Ascending aorta (tissue), 2 donors: ENCODE measurements at places on chromosomes 3 and 15.

- no peak for DNase-seq
Observed at GRCh38 chr3:168620854-168621253, 525.1 kb upstream of the GOLIM4 start.

DNA sequence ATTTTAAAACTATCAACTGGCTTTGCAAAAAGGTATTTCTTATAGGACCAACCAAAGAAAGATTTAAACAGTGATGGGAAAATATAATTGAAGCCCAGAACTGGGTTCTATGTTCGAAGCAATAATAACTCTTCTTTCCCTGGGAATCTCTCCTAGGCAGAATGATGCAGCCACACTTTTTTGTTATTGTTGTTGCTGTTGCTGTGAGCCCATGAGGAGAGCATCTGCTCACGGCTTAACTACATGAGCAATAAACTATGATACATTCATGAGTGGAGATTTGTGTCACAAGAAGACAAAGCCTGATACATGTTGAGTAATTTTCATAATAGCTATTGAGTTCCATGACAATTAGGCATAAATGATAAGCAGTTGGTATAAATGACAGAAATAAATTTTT is 80.5 kb downstream of the CRTC3 start:
- DNase-seq = no peak

GRCh38 chr3:118101891-118102290 is 932.8 kb downstream of the IGSF11 start:
- DNase-seq = no peak

GRCh38 chr15:29788433-29789034 is 33.7 kb downstream of the TJP1 start:
- no peak for DNase-seq

DNA sequence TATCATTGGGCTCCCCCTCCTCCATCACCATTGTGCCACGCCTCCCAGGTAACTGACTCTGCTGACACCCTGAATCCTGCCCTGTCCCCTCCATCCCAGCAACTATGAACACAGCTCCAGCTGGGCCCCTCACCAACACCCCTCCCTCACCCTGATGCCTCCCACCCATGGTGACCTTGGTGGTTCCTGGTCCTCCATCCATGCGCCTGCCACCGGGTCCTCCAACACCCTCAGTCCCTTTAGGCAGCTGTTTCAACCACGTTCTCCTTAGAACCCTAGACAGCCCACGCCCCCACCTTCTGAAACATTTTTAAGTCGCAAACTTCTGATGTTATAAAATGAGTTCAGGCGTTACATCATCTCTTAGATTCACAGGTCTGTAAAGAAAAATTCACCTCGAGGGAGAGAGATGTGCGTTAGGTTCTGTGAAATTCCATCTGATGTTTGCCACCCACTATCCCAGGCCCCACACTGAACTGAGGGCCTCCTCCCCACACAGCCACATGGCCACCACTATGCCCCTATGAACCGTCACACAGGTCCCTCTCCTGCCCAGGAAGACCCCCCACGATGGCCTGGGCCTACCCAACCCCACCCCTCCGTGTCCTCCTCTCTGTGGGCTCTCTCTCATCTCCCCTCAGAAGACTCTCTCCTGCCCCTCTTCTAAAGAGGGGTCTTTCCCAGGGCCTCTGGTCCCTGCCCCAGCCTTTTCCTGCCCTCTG is 29.8 kb downstream of the PCSK6 start:
- peak; percentile 2 for DNase-seq

- no peak for DNase-seq
Observed at GRCh38 chr15:88818920-88819319, 15.7 kb downstream of the ACAN start.

DNA sequence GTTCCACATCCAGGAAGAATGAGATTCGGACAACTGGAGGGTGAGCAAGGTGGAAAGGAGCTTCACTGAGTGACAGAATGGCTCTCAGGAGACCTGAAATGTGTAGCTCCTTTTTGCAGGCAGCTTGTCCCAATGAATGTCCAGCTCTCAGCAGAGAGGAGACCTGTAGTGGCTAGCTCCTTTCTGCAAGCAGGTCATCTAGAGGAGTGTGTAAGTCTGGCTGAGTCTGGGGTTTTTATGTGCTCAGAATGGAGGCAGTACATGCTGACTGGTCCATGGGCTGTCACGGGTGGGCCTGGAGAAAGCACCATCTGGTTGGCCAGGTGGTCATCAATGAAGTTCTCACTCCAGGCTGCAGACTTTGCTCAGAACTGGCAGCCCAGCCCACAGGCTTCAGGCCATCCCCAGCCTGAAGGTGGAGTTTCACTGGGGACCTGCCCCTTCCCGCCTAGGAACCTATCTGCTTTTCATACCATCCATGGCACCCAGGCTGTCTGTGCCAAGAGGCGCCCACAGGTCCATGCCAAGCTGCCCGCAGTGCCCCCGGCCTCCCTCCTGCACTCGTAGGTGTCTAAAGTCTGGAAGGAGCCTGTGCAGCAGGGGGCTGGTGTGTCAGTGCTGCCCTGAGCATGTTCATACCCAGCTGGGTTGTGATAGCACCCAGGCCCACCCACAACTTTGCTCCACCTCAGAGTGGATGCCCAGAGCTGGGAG is 276.6 kb downstream of the UBE2E2 start:
- DNase-seq = no peak

GRCh38 chr15:63764804-63765311 is 68.9 kb downstream of the HERC1 start:
- no peak for DNase-seq

- no peak for DNase-seq
Observed at GRCh38 chr3:6709178-6709577, 151.7 kb upstream of the GRM7 start.
